ENCODE measurements at places on chromosomes 4 and X. TPM values are rescaled to one million over a fixed set of nuclear protein-coding genes. Genes with fewer than 3 reads are reported as not detected.

CSAG1 gene
- 71.6 TPM for total RNA-seq

GRSF1 gene
- 97.5 TPM for total RNA-seq

SUPT20HL1 gene
- not detected for total RNA-seq

PDLIM3 gene
- 16.3 TPM for total RNA-seq

SCML1 gene
- total RNA-seq = 19.6 TPM

MND1 gene
- 18.8 TPM for total RNA-seq

GAGE12F gene
- not detected for total RNA-seq

FAM184B gene
- total RNA-seq = not detected

FGG gene
- not detected for total RNA-seq

VGLL1 gene
- total RNA-seq = not detected

BMP2K gene
- total RNA-seq = 25.3 TPM

ZNF718 gene
- 1.5 TPM for total RNA-seq

KLHL13 gene
- total RNA-seq = 7.8 TPM

SYN1 gene
- not detected for total RNA-seq

UGT2B10 gene
- total RNA-seq = not detected

POF1B gene
- total RNA-seq = 0.14 TPM

DCAF8L2 gene
- not detected for total RNA-seq

MAMLD1 gene
- 1.7 TPM for total RNA-seq

UGT2B15 gene
- total RNA-seq = not detected

PRDM8 gene
- total RNA-seq = 15.0 TPM

SLC9A6 gene
- 13.7 TPM for total RNA-seq

Measured in HT1080 (cell line).